Right cardiac atrium (tissue), 5 donors: ENCODE measurements at places on chromosomes 1 and 21. TPM values are rescaled to one million over a fixed set of nuclear protein-coding genes. Genes with fewer than 3 reads are reported as not detected.
A peak's percentile ranks its signal among the peaks of the same experiment; 100 is the strongest.

GRCh38 chr1:194843077-194843476 is 1656.7 kb upstream of the B3GALT2 start:
- no peak for DNase-seq

DNA sequence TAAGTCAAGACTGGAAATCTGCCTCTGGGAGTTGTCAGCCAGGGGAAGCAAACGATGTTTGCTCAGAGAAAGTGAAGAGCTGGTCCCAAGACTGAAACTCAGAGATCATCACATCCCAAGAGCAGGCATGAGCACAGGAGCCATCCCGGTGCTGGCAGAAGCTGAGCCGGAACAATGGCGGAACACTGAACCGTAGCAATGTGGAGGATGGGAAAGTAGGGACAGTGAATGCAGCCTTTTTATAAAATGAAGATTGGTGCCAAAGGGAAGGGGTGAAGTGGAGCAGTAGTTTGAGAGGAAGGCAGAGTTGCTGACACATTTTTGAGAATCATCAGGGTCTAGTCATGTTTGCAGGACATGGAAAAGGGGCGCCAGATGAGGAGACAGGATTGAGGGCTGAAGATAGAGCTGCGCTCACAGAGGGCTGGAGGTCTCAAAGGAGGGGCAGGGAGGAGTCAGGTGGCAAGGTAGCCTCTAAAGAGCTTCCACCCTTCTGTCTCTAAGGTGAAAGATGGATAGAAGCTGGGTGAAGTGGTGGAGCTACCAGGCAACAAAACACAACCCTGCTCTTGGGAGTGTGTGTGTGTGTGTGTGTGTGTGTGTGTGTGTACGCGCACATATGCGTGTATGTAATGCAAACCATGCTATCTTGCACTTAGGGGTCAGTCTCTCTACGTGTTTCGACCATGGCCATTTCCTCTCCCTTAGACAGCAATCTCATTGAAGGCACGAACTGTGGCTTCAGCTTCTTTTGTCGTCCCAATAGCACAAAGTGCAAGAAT is 94.3 kb upstream of the IRF2BP2 start:
- no peak for DNase-seq

- no peak for DNase-seq
Measured at GRCh38 chr1:84480650-84481049, 1.6 kb downstream of the RPF1 start.

GRCh38 chr21:37454869-37455503 is 88.4 kb downstream of the DYRK1A start:
- DNase-seq, result no peak

GRCh38 chr1:204633665-204634064 is 51.9 kb downstream of the LRRN2 start:
- DNase-seq, result no peak

DNA sequence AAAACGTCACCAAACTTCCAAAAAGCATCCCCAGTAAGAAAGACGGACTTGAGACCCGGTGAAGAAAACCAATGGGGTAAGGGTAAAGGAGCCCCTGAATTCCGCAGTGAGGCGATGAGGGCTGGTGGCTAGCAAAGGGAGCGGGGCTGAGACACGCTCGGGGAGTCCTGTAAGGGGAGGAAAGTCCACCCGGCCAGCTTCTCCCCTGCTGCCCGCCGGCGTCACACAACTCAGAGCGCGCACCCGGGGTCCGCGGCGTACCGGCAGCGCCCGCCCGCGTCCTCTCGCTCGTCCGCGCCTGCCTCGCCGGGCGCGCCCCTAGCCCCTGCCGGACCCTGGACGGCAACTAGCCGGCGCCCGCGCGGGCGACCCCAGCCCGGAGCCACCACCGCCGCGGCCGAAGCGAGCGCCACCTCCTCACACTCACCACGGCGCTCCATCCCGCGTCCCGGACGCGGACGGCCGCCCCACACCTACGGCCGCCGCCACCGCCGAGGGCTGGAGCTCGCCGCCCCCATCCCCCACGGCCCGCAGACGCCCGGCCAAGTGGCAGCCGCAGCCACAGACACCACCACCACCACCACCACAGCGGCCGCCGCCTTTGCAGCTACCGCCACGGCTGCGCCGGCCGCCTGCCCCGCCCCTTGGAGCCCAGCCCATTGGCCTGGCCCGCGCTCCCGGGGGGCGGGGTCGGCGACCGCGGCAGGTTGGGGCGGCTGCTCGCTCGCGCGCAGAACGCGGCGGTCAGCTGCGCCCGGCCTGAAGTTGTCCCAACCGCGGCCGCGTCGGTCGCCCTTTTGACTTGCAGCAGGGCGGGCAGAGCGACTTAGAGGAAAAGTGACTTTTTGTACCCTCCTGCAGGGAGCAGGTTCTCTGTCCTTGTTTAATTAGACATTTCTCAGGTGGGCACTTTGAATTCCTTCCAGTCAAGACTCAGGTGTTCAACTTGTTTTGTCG is 10.0 kb upstream of the ARHGAP29 start:
- DNase-seq, result peak; percentile 93

- no peak for DNase-seq
Measured at GRCh38 chr1:110786802-110787327, 86.1 kb upstream of the CD53 start.

DNA sequence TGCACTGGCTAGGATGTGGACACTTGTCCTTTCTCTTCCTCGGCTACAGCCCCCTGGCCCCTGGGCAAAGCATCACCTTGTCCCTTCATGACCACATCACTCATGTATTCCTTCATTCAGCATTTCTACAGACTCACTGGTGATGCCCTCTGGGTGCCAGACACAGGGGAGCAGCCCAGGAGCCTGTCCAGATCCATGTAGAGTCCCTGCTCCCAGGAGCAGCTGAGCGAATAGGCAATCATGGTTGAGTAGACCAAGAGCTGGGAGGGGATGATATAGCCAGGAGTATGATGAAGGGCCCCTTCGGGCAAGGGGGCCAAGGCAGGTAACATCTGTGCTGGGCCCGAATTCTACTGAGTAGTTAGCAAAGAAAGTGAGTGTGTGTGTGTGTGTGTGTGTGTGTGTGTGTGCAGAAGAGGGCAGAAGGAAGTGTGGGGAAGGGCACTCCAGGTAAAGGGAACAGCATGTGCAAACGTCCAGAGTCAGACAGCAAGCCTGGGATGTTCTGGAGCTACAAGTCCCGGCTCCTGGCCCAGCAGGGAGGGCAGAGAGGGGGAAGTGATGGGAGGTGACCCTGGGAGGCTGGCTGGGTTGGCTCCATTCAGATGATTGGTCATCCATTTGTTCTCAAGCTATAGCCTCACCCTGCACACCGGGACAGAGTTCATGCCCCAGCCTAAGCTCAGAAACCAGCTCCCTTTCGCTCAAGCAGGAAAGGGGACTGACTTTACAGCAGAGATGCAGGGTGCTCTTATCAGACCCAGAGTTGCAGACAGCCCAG is 21.0 kb upstream of the PIK3CD start:
- no peak for DNase-seq

DNA sequence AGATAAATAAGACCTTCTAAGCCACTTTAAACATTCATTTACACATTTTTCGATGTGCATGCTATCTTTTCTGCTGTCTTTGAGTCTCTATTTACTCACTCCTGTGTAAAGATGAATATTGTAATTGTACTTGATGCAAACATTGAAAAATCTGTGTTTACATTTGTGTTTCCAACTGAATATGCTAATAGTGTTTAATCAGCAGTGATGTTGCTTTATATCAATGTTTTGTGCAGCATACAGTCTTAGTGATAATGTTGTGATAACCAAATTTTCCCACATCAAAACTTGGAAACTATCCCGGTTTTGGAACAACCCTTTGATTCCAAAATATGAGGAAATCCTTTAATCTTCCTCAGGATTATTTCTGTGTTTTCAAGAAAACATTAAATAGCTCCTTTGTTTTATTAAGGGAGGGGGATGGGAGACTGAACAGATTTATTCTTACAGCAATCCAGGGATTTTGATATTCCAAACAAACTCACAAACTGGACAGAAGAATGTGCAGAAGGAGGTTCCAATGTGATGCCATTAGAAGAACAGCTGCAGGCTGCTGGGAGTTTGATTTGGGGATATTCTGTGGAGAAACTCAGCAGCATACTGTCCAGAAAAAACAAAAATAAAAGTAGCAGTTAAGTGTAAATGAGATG is 248.0 kb downstream of the S1PR1 start:
- DNase-seq, result no peak

DNA sequence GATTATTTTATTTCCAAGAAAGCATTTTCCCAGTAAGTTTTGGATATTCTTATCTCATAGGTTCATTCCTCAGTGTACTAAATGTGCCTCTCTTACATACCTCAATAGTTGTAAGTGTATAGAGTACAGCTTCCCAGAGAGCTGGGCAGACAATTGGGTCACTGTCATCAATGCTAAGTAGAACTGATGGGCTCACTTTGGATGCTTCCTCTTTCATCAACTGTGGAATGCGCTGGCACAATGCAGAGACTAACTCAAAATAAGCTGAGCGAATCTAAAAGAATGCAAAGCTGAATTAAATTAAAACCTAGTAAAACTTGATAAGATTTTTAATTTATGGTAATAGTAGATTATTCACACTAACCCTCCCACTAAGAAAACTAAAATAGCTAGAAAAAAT is 21.5 kb downstream of the LTN1 start:
- DNase-seq, result no peak

DNA sequence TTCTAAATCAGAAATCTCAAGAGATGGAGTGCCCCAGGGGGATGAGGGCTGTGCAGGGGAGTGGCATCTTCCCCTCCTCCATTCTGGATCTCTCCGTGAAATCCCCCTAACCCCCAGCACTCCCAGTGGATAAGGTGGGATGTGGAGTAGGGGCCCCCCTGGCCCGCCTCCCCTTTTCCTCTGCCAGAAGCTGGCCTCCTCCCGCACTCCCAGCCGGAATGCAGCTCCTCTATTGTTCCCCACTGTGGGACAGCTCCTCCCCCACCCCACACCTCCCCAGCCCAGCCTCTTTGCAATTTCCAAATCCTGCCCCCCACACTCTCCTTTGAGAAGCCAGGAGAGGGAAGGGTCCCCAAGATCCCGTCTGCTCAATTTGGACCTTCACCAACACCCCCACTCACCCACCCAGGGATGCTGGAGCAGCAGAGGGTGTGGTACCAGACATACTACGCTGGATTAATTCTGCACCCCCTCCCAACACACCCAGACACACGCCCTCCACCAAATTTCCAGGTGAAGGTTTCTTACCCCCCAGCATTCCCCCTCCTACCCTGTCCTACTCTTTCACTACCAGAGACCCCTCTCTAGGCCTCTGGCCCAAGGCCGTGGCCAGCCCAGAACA is 1.9 kb downstream of the MEX3A start:
- DNase-seq, result peak; percentile 48

GRCh38 chr1:227311389-227312001 is 6.8 kb downstream of the CDC42BPA start:
- no peak for DNase-seq

- peak; percentile 69 for DNase-seq
Measured at GRCh38 chr1:90706437-90707362, 10.4 kb downstream of the BARHL2 start.

GRCh38 chr1:62263814-62264353 is 55.4 kb downstream of the KANK4 start:
- no peak for DNase-seq

- no peak for DNase-seq
Measured at GRCh38 chr1:53361541-53361961, 33.7 kb upstream of the LRP8 start.

DNA sequence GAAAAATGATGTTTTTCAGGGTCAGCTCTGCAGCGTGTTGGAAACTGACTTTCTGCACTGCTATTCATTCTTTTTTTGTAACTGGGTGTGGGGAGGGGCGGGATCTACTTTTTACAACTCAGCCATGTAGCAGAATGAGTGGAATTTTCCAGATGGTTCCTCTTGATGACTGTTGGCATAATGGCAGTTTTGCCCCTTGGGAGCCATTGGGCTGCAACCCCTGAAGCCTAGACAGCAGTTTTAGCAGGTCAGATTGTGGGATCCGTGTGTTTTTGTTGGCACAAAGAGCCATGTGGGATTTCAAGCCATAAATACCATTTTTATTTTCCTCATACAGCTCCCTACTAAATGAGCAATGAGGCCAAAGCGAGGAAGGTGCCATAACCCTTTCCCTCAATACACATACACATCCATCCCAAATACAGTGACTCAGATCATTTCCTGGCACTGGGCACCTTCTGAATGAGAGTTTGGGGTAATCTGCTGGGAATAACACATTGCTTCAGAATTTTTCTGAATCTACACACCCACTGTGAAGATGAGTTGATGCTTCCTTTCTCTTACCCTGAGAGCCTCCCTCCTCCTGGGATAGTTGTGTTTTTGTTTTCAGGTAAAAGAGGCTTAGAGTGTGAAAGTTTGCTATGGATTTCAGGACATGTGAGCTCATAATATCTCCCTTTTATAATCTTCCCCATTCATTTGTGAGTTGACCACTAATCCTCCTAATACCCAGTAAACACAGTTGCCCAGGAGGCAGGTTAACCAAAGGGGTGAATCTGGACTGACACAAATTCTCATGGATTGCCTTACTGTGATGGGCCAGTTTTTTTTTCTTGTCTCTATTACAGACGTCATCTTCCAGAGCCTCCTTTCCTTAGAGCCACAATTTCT is 13.1 kb downstream of the S100A10 start:
- peak; percentile 80 for DNase-seq

GRCh38 chr1:154753426-154753825 is 116.7 kb downstream of the KCNN3 start:
- no peak for DNase-seq

GRCh38 chr1:93758842-93759515 is 77.3 kb upstream of the BCAR3 start:
- peak; percentile 69 for DNase-seq

DNA sequence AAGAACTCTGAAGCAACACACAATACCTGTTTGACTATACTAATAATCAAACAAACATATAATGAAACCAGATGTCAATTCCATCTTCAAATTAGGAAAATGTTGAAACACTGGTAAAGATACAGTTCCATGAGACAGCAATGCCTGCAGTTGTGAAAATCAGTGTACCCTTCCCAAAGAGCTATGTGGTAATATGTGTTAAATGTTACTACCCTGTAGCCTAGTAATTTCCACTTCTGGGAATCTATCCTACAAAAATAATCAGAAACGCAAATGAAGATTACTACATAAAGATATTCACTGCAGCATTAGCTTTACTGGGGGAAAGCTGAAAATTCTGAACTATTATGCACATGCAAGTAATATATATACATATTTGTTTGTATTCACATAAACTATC is 16.9 kb downstream of the GLIS1 start:
- no peak for DNase-seq

DNA sequence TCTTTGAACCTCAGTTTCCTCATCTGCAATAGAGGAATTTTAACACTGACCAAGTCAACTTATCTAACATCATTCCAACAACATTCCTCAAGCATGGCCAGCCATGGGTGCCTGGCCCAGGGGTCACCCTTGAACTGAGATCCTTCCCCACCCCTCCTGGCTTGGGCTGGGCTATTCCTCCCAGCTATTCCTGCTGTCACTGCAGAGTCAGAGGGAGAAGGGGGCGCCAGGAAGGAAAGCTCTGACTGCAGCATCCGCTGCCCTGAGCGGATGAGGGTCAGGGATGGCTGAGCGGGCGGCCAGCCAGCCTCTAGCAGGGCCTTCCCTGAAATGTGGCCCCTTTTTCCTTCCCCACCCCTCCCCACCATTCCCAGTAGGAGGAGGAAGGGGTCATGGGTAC is 3.1 kb downstream of the TINAGL1 start:
- no peak for DNase-seq

The GSTM5 gene
- 7.0 TPM for total RNA-seq

The PM20D1 gene
- total RNA-seq, result 1.0 TPM

The OR2M3 gene
- not detected for total RNA-seq

The TDRD10 gene
- 3.3 TPM for total RNA-seq

The REN gene
- 2.9 TPM for total RNA-seq

The PLEKHO1 gene
- total RNA-seq, result 36.2 TPM

The AHDC1 gene
- 40.4 TPM for total RNA-seq

The PHLDA3 gene
- 29.3 TPM for total RNA-seq

The C1orf185 gene
- total RNA-seq, result not detected

The SPRR2F gene
- total RNA-seq, result not detected

The AIRE gene
- 0.11 TPM for total RNA-seq

The PEF1 gene
- total RNA-seq, result 38.6 TPM
